ENCODE measurements at places on chromosomes 6 and 20.
A peak's percentile ranks its signal among the peaks of the same experiment; 100 is the strongest.

GRCh38 chr6:90816764-90817163, 229.9 kb upstream of the MAP3K7 start:
- no peak for DNase-seq

DNA sequence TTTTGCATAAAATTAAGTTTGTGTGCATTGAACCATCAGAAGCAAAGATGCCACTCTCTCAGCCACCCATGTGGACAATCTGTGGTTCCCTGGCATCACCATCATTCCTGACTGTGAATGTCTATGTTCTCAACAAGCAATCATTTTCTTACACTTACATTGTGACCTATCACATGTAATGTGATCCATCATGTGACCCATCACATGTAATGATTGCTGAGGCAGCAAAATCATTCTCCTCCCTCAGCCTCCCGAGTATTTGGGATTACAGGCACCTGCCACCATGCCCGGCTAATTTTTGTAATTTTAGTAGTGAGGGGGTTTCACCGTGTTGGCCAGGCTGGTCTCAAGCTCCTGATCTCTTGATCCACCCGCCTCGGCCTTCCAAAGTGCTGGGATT, 22.0 kb upstream of the ZNF133 start:
- no peak for DNase-seq

- DNase-seq, result peak; percentile 41
Observed at GRCh38 chr20:3172933-3173609, at the start of gene LZTS3. Gene LZTS3 (minus strand): TSS chr20:3173549. CDS start chr20:3167163, 6,386 bp downstream.

- DNase-seq, result peak; percentile 41
Observed at GRCh38 chr6:33433544-33434191, 13.8 kb downstream of the SYNGAP1 start.

- peak; percentile 74 for DNase-seq
Observed at GRCh38 chr6:39892490-39893129, 41.7 kb downstream of the MOCS1 start.

DNA sequence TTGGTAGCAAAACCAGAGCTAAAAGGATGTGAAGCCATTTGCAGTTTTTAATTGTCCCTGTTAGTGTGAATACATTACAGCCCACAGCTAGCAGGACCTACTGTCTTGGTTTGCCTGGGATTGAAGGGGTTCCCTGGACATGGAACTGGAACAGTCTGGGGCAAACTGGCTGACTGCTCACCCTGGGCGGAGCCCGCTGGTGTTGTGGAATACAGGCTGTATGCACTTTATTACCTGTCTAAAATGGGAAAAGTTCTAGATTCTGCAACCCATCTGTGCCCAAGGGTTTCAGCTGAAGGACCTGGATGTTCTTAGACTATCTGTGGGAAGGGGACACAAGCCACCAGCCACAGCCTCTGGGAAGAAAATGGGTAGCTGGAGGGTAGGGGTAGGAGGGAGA, 12.2 kb upstream of the CDKN1A start:
- no peak for DNase-seq

DNA sequence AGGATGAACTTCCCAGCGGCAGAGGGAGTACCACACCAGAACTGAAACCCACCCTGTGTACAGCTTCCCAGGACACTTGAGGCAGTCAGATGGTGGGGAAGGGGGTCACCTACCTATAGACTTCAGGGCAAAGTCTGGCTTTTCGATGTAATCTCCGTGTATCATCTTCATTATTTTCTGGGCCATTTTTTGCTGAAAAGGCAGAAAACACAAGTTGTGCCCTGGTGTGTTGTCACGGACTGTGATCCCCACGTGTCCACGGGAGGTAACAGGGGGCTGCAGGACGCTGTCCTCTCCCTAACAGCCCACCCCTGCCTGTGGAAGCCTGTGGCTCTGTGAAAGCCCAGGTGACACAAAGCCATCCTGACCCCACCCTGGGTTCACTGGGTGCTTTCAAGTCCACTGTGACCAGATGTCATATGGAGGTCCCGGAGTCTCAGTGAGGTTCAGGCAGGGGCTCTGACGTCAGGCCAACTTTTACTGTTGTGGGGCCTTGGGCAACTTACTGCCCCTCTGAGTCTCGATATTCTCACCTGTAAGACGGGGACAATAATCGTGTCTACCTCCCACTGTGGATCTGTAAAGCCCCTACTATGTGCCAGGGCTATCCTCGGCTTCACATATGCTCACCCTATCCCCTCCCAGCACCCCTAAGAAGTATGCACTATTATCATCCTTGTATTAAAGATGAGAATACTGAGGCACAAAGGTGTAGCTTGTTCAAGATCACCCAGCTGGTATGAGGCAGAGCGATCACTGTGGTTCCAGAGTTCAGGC, 14.5 kb downstream of the SUN5 start:
- no peak for DNase-seq

DNA sequence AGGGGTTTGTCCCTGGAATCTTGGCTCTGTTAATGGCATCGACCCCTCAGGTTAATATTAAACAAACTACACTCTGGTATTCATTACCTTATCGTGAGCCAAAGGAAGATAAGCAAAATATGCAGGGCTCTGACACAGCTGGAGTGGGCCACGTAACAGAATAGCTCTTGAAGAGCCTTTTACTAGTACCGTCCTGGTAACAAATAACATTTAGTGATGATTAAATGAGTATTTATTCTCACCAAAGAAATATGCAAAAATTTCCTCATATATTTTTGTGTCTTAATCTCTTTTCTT, 20.1 kb upstream of the UTRN start:
- no peak for DNase-seq

DNA sequence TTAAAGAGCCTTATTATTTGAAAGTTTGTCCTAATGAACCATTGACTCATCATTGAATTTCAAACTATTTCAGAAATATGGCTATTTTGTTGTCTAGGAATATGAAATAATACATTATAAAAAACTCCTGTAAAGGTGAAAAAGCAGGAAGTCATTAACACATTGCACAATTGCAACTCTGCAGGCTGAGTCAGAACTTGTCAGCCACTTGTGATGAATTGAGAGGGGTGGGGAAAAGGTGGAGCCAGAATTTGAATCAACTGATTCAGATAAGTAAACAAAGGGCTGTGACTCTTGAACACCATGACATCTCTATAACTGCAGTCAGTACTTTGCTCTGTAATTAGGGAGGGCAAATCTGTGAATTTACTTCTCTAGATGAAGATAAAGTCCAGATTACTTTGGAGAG, 6.0 kb downstream of the C6orf141 start:
- peak; percentile 68 for DNase-seq

GRCh38 chr6:31356216-31356945, 598 bp downstream of the HLA-B start:
- peak; percentile 39 for DNase-seq

DNA sequence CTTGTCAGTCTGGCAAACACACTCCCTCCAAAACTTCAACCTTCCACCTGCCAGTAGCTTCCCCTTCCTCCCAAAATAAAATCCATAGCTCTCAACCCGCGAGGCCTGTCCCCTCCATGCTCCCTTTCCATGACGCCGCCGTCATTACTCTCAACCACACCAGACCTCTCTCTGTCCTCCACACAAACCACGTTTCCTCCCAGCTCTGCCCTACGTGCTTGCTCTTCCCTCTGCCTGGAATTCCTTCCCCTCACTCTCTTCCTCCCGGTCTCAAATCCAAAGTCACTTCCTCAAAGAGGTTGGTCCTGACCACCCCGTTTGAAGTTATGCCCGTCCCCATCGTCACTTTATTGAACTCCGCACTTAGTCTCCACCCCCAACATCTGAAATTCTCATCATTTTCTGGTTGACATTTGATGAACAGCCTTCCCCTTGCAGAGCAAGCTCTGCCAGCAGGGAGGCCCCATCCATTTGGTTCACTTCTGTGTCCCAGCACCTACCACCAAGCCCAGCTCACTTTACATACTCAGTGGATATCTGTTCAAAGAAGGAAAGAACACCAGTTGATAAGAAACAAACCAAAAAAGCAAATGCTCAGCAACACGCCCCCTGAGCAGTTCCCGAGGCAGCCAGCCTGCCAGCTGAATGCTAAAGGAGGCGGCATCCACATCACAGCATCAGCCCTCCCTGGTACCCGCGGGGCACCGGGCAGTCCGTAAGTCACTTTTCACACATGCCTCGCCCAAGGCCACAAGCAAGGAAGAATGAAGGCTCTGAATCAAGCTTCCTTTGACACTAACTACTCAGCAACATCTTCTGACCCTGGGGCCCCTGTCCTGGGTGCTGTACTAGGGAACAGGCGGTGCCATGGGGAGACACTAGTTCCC, 125.0 kb downstream of the NFATC2 start:
- no peak for DNase-seq

- no peak for DNase-seq
Observed at GRCh38 chr6:35969646-35970045, 48.7 kb upstream of the SRPK1 start.

DNA sequence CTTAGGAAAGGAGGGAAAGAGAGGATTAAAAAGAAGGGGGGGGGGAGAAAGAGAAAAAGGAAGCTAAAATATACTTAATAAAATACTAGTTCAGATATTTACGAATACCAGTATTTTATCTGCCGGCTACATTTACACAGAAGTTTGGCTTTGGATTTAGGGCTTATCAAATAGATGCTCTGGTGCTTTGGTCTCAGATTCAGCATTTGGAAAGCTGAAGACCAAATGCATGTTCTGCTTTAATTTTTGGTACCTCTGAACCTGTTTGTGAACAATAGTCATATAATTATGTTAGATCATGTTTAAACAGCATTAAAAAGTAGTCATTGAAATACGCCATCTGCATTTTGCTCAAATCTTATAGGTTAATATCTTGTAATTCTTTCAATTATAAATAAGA, 786.0 kb upstream of the CITED2 start:
- no peak for DNase-seq

GRCh38 chr6:82348130-82348529, 15.5 kb upstream of the TPBG start:
- no peak for DNase-seq

DNA sequence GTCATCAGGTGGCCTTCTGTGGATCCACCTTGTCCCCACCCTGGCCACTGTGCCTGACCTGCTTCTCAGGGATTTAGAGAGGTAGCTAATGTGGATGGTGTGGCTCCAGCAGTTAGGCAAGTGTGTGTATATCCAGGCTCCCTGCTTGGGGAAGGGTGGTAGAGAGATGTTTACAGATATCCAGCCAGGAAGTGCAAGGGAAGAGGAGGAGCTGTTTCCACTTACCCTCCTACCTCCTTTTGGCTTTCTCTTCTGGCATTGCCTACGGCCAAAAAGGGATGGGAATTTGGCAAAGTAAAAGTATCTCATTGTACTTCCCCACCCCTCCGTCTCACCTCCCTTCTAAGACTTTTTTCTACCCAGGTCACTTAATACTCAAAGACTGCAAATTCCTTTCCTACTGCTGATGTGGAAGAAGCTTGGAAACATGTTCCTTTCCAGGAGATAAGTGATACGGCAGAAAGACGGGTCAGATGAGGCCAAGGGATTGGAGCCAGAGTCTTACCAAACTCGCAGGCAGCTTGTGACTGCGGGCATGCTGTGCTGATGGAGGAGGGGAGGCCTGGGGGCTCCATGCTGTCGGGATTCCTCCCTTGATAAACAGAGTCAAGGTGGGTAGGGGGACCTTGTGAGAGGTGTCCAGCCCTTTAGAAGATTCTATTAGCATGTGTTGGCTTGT, 253.4 kb downstream of the PRL start:
- no peak for DNase-seq

DNA sequence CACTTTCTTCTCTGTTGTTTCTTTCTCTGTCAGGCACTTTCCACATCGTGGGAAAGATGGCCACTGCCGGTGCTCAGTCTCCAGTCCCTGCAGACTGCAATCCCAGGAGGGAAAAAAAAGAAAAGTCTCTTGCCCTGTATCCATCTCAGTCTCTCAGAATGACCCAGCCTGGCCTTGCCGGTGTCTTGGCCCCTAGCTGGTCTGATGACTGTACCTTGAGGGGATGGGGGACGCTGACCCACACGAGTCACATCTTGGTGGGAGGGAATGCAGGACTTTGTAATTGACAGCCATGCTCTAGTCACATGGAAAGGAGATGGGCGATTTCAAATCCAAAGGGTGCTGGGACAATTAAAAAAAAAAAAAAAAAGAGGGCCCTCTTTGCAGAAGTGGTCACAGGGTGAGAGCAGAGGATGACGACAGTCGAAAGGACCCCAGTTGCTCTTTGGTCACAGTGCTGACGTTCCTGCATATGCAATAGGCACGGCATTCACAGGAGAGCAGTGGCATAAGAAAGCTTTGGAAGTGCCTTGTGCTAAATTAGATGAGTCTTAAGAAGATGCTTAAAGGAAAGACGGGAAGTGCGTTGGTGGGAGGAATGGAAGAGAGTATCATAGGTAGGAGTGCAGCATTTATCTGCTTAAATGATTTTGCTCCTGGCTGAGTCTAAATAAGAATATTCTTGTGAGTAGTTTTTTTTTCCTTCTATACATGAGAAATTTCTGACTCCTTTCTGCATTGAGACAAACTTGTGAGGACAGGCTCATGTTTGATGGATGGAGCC, 63.9 kb upstream of the AKAP12 start:
- DNase-seq, result no peak

DNA sequence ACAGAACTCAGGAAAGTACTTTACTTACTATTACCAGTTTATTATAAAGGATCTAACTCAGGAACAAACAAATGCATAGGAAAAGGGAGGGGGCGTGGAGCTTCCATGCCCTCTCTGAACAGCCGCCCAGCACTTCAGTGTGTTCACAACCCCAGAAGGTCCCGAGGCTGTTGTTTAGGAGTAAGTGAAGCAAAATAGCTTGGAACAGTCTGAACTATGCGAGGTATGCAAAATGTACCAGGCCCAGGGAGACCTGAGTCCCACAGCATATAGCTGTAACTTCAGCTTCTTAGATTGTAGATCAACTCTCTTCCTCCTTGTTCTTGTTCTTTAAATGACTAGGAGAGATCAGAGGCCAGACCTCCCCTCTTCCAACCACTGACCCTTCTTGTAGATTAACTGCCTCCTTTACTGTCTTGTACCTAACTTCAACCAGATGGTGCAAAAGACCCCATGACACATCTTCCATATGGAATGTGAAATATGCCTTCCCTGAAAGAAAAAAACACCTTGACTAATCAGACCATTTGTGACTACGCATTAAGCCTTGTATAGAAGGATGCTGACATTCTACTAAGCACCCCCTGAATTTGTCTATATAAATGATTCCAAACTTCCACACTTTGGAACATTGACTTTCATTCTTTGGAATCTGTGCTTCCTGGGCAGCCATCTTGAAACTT, 98.8 kb upstream of the SNX9 start:
- no peak for DNase-seq

DNA sequence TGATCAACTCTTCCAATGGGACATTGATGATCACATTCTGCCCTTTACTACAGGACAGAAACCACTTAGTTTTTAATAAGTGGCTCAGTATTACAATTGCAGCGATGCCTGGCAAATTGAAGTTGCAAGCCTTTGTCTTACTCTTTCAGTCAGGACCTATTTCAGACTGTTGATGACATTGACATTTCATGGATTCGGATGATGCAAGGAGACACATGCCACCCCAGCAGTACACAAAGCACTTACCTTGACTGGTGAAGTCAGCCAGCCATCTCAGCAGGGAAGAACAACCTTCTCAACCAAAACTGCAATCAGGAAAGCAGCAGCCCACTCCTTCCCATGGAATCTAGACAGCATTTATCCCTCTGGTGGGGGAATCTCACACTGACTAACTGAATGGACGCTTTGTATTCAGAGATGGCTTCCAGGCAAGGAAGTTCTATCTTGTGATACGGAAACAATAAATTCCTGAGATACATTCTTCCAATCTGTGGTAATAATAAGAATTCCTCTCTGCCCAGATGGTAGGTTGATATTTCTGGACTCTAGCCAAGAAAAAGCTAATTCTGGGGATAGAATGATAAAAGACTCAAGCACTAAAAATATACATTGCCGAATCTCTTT, 24.8 kb downstream of the NFYA start:
- peak; percentile 54 for DNase-seq

All from fibroblast of villous mesenchyme (primary cell).